ENCODE measurements at places on chromosomes 1 and 21. TPM values are rescaled to one million over a fixed set of nuclear protein-coding genes. Genes with fewer than 3 reads are reported as not detected.

- DNase-seq: no peak
Measured at GRCh38 chr1:65512967-65513780, 92.7 kb downstream of the LEPR start.

GRCh38 chr1:211601982-211602670 lies 23.2 kb upstream of the SLC30A1 start:
- DNase-seq: no peak

Gene IVL
- polyA plus RNA-seq: 0.36 TPM

GRCh38 chr1:50109647-50110075 lies 941 bp downstream of the ELAVL4 start:
- DNase-seq: no peak

GRCh38 chr1:248404024-248404423 lies 1.2 kb downstream of the OR2T1 start:
- peak; percentile 3 for DNase-seq

Gene TEX38
- polyA plus RNA-seq: 0.28 TPM

Gene AIRE
- 0.15 TPM for polyA plus RNA-seq

GRCh38 chr21:28333578-28334075 lies 659.0 kb downstream of the LTN1 start:
- DNase-seq: no peak

DNA sequence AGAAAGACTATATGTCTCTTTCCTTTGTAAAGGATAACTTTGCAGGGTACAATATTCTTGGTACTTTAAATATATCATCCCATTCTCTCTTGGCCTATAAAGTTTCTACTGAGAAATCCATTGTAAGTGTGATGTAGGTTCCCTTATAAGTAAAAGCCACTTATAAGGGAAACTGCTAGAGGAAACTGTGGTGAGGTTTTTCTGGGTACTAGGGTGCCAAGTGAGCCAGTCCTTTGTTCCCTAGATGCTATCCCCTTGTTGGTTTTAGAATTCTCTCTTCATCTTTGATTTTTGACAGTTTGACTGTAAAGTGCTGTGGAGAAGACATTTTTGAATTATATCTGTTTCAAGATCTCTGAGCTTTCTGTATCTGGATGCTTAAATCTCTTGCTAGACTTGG lies 108.9 kb upstream of the NEK7 start:
- no peak for DNase-seq

GRCh38 chr1:167219646-167220536 lies 795 bp upstream of the POU2F1 start:
- DNase-seq: peak; percentile 78

DNA sequence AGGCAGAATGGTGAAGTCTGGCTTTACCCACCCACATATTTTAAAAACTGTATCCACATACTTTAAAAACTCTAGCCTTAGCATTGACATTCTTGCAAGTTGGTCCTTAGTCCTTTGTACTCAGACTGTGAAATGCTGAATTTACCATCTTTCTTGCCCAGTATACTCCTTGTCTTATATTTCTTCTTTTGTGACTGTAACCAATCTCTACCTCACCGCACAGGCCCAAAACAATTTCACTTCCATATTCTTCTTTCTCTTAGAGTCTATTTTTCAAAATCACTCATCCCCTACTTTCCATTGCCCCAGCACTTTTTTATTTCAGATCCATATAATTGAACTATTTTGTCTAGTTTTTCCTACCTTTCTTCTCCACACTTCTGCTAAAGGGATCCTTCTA lies 892.4 kb upstream of the B3GALT2 start:
- DNase-seq: no peak

DNA sequence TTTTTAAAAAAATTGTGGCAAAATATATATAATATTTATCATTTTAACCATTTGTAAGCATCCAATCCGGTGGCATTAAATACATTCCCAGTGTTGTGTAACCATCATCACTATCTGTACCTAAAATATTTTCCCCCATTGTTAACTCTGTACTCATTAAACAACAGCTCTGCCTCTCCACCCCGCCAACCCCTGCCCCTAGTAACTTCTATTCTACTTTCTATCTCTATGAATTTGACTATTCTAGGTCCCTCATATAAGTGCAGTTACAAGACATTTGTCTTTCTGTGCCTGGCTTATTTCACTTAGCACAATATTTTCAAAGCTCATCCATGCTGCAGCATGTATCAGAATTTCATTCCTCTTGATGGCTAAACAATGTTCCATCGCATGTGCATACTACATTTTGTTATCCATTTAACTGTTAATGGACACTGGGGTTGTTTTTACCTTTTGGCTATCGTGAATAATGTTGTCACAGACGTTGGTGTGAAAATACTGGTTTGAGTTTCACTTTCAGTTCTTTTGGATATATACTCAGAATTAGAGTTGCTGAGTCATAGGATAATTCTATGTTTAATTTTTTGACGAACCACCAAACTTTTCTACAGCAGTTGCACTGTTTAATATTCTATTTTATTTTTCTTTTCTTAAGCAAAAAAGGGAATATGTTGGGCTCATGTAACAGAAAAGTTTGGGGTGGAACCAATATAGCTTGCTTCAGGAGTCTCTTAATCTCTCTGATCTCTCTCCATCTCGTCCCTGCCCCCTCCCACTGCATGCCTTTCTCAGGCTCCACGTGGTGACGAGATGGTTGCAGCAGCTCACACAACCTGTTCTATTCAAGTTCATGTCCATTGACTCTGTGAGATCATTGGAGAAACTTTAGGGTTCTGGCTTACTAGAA lies 25.2 kb upstream of the RCAN1 start:
- DNase-seq: no peak

Gene C8A
- not detected for polyA plus RNA-seq

Gene AVPR1B
- polyA plus RNA-seq: 0.14 TPM

Gene OR2T33
- polyA plus RNA-seq: not detected

DNA sequence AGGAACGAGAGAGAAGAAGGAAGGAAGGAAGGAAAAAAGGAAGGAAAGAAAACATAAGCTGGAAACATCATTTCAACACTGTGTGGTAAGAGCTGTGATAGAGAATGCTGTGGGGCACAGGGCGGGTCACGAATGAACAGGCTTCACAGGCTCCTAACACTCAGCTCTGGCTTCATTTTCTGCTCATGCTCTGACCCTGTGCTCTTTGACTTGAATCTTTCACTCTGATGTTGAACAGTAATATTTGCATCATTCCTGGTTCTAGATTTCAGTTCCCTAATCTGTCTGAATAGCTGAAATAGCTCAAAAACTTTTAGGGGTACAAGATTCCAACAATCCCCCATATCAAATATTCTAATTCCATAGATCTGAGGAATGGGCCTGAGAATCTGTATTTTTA lies 207.3 kb downstream of the LHX8 start:
- DNase-seq: no peak

Gene LYSMD1
- 12.2 TPM for polyA plus RNA-seq

DNA sequence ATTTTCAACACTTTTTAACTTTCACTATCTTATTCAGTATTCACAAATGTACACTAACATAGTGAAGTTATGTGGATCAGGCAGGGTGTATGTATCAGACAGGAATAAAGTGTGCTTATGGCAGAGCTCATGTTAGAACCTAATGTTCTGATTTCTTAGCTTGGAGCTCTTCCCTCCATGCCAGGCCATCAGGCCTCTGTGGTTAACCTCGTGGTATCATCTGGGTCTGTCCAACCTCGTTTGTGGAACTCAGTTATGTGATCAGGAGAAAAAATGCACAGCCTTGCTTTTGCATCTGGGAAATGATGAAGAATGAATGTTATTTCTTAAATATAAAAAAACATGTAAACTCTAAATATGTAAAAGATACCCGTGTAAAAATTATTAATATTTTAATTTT lies 86.9 kb downstream of the MPZL1 start:
- DNase-seq: no peak

Gene LCE6A
- not detected for polyA plus RNA-seq

DNA sequence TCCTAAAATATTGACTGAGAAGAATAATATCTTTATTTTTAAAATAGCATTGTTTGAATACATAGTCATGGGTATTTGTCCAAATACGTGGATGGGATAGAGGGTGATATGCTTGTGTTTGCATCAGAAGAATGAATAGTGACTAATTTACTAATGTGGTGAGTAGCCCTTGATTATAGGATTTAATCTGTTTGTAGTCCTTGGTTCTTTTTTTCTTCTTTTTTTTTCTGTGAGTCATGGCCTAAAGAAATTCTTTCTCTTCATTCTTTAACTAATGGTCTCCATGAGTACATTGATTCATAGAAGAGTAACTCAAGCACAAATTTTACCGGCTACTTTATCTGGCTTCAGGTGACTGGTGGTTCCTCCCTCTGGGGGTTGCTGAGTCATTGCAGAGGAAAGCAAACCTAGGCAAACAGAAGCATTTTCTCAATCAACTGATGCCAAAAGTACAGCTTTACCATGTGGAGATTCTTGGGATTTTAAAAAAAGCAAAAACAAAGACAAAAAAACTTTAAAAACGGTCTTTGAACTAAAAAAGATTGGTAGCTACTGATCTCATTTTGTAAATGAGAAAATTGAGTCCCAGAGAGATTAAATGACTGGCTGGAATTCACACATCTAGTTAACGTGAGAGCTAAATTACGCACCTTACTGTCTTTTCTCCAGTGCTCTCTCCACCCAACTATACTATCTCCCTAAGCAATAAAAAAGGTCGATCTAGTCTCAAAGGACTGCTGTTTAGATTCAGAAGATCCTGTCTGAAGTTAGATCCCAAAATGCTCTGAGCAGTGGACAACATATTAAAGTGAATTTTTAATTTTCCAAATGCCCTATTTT lies 40.5 kb downstream of the AK5 start:
- no peak for DNase-seq

Gene RASSF5
- 7.4 TPM for polyA plus RNA-seq

DNA sequence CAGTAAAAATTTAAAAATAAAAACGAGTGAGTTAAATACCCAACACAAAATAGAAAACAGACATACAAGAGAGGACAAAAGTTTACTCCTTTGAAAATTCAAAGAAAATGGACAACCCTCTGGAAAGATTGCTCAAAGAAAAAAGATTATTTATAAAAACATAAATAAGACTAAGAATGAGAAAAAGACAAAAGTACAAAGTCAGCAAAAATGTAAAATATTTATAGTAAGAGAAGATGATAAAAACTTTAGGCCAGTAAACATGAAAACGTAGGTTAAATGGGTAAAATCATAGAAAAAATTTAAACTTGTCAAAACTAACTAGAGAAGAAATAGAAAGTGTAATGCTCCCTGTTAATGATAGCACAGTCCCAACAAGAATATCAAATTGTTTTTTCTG lies 31.9 kb upstream of the SLC45A1 start:
- DNase-seq: no peak

- DNase-seq: no peak
Measured at GRCh38 chr1:116228511-116228910, 117.3 kb downstream of the MAB21L3 start.

DNA sequence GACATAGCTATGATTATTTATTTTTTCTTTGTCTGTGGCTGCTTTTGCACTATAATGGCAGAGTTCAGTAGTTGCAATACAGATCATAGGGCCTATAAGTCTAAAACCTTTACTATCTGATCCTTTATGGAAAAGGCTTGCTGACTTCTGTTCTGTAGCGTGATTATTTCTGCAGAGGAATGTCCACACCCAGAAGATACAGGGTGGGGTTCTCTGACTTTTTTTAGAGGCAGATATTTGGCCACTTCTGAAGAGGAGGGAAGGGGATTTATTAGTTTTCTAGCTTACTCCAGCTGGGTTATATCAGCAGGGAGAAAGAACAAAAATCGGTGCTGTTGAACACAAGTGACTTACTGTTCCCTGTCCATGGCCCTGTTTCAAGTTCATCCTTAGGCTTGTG lies 97.6 kb downstream of the RPE65 start:
- DNase-seq: no peak

DNA sequence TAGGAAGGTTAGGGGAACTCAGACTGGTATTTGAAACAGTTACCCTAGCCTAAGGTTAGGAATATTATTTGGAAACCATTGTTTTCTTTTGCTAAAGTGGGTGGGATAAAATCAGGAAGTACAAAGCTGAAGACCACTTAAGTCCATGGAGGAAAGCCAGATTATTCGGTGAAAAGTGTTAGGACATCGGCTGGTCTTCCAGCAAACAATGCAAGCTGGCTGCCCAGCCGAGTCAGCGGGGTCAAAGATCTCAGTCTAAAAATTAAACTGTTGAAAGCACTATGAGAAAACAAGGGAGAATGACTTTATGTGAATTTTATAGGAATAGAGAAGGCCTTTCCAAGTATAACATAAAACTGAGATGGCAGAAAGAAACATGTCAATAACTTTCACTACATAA lies 231.7 kb downstream of the KCNJ6 start:
- no peak for DNase-seq

GRCh38 chr1:33660244-33660643 lies 187.8 kb downstream of the ZSCAN20 start:
- DNase-seq: no peak

Gene PIGM
- polyA plus RNA-seq: 5.0 TPM

- DNase-seq: peak; percentile 22
Measured at GRCh38 chr1:113534875-113535274, 144.6 kb downstream of the MAGI3 start.

GRCh38 chr1:21904454-21904703 lies 32.7 kb downstream of the HSPG2 start:
- no peak for DNase-seq

- no peak for DNase-seq
Measured at GRCh38 chr1:160708801-160709200, 2.8 kb downstream of the CD48 start.

DNA sequence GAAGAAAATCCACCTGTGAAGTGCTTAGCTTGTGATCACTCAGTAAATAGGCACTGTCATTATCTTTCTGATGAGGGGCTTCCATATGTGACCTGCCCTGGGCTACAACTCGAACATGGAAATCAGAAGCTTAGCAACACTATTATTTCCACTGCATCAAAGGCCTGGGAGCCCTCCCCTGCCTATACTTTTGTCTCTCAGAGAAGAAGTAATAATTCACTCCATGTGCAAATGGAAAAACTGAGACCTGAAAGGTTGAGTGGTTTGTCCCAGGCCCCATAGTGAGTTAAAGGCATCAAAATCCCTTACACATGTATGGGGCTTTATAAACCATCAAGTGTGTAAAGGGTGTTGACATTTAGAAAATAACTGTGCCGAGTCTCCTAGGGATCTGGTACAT lies 20.9 kb downstream of the SOX13 start:
- DNase-seq: no peak

Gene GBP4
- polyA plus RNA-seq: 4.4 TPM

Gene KIAA1614
- polyA plus RNA-seq: 16.8 TPM

Gene ESRRG
- polyA plus RNA-seq: 13.5 TPM

GRCh38 chr21:45938811-45939520 lies 42.6 kb upstream of the COL6A1 start:
- DNase-seq: no peak

DNA sequence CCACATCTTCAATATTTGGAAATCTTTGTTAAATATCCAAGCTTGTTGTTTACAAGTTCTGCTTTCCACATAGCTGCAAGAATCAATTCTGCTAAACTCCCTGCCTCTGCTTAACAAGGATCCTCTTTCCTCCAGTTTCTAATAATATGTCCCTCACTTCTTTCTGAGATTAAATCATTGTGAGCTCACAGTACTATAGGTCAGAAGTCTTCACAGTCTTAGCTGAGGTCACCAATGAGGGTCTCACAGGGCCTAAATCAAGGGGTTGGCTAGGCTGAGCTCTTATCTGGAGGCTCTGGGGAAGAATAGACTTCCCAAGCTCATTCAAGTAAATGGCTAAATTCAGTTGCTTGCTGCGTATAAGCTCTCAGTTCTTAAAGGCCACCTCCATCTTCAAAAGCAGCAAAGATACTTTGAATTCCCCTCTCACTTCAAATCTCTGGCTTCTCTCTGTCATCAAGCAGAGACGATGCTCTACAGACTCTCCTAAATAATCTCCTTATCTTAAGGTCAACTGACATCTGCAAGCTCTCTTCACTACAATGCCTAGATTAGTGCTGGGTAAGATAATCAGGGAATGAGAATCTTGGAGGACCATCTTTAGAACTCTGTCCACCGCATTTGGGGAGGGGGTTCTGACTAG lies 175.3 kb downstream of the PLPPR4 start:
- DNase-seq: no peak

Gene NSUN4
- polyA plus RNA-seq: 16.3 TPM

Gene AMY1C
- not detected for polyA plus RNA-seq

Gene CTPS1
- 15.7 TPM for polyA plus RNA-seq
